ENCODE measurements at places on chromosomes 2 and 18. TPM values are rescaled to one million over a fixed set of nuclear protein-coding genes. Genes with fewer than 3 reads are reported as not detected.

- H3K4me1 ChIP-seq = peaks cover 8% of the 10 kb centered on the region
- H3K4me3 ChIP-seq = no peak overlapping the region
Measured at GRCh38 chr18:12598181-12598930, 59.6 kb downstream of the SPIRE1 start.

- DNase-seq = no peak
- H3K4me3 ChIP-seq = no peak overlapping the region
- no peaks in the 10 kb centered on the region for H3K27me3 ChIP-seq
- peaks cover 11% of the 10 kb centered on the region for H3K36me3 ChIP-seq
Measured at GRCh38 chr18:74509856-74510769, 13.9 kb downstream of the CNDP2 start.

CLEC4F gene
- polyA plus RNA-seq = 0.56 TPM

- no peaks in the 10 kb centered on the region for H3K4me1 ChIP-seq
- H3K36me3 ChIP-seq = no peaks in the 10 kb centered on the region
- H3K27ac ChIP-seq = no peak overlapping the region
- no peaks in the 10 kb centered on the region for H3K27me3 ChIP-seq
Measured at GRCh38 chr2:5387406-5387805, 304.8 kb upstream of the SOX11 start.

TUBB8B gene
- not detected for polyA plus RNA-seq

CNNM4 gene
- 3.3 TPM for polyA plus RNA-seq

- peaks cover 5% of the 10 kb centered on the region for H3K4me1 ChIP-seq
- H3K27ac ChIP-seq = no peak overlapping the region
- no peaks in the 10 kb centered on the region for H3K27me3 ChIP-seq
Measured at GRCh38 chr2:106197878-106198277, 3.8 kb upstream of the UXS1 start.

- no peak overlapping the region for H3K27ac ChIP-seq
- no peaks in the 10 kb centered on the region for H3K4me1 ChIP-seq
- H3K36me3 ChIP-seq = no peaks in the 10 kb centered on the region
Measured at GRCh38 chr18:9802175-9803062, 83.4 kb upstream of the TXNDC2 start.

HDHD2 gene
- 12.7 TPM for polyA plus RNA-seq

PPP1R1C gene
- 2.4 TPM for polyA plus RNA-seq

- H3K4me3 ChIP-seq = no peak overlapping the region
- H3K27me3 ChIP-seq = no peaks in the 10 kb centered on the region
- no peak overlapping the region for H3K27ac ChIP-seq
- peaks cover 67% of the 10 kb centered on the region for H3K4me1 ChIP-seq
- no peak for DNase-seq
Measured at GRCh38 chr2:55157474-55157884, 74.6 kb downstream of the CLHC1 start.

- no peaks in the 10 kb centered on the region for H3K36me3 ChIP-seq
- no peaks in the 10 kb centered on the region for H3K27me3 ChIP-seq
- H3K4me1 ChIP-seq = no peaks in the 10 kb centered on the region
Measured at GRCh38 chr2:84309281-84309680, 149.8 kb downstream of the SUCLG1 start.

PAX3 gene
- not detected for polyA plus RNA-seq

DNA sequence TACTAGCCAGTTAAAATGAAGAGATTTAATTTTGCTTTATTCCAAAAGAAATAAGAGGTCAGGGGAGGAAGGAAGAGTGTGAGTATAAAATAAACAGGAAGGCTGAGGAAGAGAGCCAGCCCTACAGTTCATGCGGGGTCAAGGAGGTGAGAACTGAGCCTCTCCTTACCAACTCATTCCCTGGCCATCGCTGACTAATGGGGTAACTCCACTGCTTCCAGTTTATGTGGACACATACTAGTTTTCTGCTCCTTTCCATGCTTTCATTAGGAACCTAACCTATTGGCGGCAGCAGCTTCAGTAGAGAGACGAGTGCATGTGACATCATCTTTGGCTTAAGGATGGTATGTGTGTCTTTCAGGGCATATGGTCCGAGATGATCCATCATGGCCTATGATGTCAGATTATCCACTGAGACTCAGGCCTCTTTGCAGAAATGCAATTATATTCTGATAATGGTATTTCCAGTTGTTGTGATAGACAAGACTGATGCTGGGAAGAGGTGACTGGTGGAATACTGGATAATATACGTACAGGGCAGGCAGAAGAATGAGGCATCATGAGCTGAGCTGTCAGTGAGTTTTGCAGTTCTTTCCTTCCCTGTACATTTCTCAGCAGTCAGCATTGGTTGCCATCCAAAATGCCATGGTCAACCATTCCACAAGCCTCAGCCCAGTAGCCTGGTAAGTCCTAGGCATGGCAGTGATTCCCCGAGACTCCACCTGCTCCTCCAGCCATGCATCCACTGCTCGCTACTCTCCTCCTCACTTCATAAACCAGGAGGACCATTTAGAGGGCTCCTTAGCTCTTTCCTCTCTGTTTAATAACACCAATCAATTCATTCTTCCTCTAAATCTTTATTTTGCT, 184.6 kb upstream of the OSR1 start:
- H3K27ac ChIP-seq = no peak overlapping the region
- H3K4me3 ChIP-seq = no peak overlapping the region
- H3K27me3 ChIP-seq = no peaks in the 10 kb centered on the region
- H3K4me1 ChIP-seq = no peaks in the 10 kb centered on the region

HTR2B gene
- polyA plus RNA-seq = 0.09 TPM

DNA sequence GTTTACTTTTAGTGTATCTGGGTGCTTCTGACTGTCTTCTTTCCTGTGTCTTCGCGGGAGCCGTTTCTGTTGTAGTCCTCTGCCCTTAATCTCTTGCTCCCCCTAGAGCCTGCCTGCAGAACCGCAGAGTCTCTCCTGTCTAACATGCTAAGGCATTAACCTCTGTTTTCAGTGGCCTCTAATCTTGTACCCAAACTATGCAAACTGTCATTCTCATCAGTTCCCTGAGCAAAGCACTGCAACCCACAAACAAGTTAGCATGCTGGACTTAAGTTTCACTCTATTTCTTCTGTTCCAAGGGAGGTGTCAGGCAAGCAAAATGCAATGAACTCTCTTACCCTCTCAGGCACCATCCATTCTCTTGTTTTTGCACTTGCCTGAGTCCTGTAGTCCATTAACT, 138.4 kb downstream of the OTX1 start:
- no peaks in the 10 kb centered on the region for H3K36me3 ChIP-seq
- H3K27me3 ChIP-seq = no peaks in the 10 kb centered on the region
- H3K27ac ChIP-seq = no peak overlapping the region
- H3K4me3 ChIP-seq = no peak overlapping the region

GRCh38 chr2:221156062-221156734, 415.9 kb downstream of the EPHA4 start:
- H3K27me3 ChIP-seq = no peaks in the 10 kb centered on the region
- H3K27ac ChIP-seq = no peak overlapping the region
- no peak overlapping the region for H3K4me3 ChIP-seq
- H3K36me3 ChIP-seq = no peaks in the 10 kb centered on the region
- H3K4me1 ChIP-seq = no peaks in the 10 kb centered on the region

Data from pancreas (tissue), 10 donors.